Smooth muscle cell of bladder (primary cell): ENCODE measurements at places on chromosomes 3 and 15. TPM values are rescaled to one million over a fixed set of nuclear protein-coding genes. Genes with fewer than 3 reads are reported as not detected.

The CPLX3 gene
- total RNA-seq, result not detected in 2 replicates

The SRGAP3 gene
- total RNA-seq, result 3.6 and 6.7 TPM in 2 replicates

The RBPMS2 gene
- 0.14 TPM in 1 of 2 replicates, not detected in the other for total RNA-seq

The RPSA gene
- total RNA-seq, result 1,430 and 2,248 TPM in 2 replicates

The TICRR gene
- 0.28 and 0.92 TPM in 2 replicates for total RNA-seq
